ENCODE measurements at places on chromosomes 12 and 14.
A peak's percentile ranks its signal among the peaks of the same experiment; 100 is the strongest.

- no peak for DNase-seq
- no peak overlapping the region for H3K27ac ChIP-seq
- no peaks in the 10 kb centered on the region for H3K27me3 ChIP-seq
Measured at GRCh38 chr14:96120941-96121340, 81.8 kb downstream of the C14orf132 start.

- no peaks in the 10 kb centered on the region for H3K27me3 ChIP-seq
- DNase-seq = no peak
- no peaks in the 10 kb centered on the region for H3K36me3 ChIP-seq
Measured at GRCh38 chr12:67039995-67040860, 228.9 kb upstream of the CAND1 start.

DNA sequence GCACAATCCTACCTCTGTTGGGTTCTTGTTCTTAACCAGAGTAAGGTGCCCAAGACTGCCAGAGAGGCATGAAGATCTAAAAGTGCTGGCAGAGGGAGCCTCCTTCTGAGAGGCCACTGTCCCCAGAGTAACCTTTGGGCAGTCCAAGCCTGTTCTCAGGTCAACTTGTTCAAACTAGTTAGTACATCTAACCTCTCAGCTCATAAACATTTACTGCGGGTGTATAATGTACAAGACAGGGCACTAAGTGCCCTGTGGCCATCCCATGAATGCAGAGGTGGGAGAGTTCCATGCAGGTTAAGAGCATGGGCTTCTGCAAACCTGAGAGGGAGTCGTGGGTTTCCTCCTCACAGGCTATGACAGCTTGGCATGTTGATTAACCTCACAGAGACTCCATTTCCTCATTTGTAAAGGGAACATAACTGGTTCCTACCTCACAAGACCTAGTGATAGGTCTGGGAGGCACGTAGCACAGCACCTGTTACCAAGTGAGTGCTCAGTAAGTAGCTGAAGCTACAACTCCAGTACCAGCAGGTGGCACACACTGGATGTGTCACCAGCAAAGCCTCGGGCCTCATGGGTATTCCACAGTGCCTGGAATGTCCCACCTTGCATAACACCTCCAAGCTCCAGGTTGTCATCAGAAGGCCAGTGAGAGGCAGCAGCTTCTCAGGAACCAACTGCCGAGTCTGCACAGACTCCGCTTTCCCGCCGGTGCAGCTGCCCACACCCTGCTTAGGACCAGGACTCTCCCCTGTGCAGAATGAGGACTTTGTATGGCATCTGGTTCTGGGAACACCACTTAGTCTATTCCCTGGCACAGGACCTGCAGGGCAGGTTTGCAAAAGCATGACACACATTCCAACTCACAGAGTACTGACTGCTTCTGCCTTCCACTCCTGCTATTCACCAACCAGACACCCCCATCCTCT is 4.4 kb downstream of the VDR start:
- H3K4me1 ChIP-seq = peaks cover 49% of the 10 kb centered on the region
- H3K36me3 ChIP-seq = no peaks in the 10 kb centered on the region
- H3K27ac ChIP-seq = no peak overlapping the region
- no peaks in the 10 kb centered on the region for H3K27me3 ChIP-seq
- no peak for DNase-seq

DNA sequence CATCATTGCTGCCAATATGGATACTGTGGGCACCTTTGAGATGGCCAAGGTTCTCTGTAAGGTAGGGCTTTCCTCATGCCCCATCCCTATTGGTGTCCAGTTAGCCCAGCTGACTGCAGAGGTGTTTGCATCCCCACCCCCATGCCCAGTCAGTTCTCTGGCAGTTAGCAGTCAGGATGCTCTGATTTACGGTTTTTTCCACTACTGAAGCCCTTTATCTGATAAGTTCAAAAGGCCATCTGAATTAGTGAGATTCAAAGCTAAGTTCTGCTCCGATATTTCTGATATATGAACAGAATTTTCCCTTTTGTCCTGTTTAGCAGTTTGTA is 773 bp downstream of the GMPR2 start:
- H3K27me3 ChIP-seq = no peaks in the 10 kb centered on the region
- DNase-seq = no peak
- H3K4me1 ChIP-seq = peaks cover 28% of the 10 kb centered on the region
- H3K36me3 ChIP-seq = peaks cover 30% of the 10 kb centered on the region
- peak overlapping the region; percentile 98 for H3K4me3 ChIP-seq

DNA sequence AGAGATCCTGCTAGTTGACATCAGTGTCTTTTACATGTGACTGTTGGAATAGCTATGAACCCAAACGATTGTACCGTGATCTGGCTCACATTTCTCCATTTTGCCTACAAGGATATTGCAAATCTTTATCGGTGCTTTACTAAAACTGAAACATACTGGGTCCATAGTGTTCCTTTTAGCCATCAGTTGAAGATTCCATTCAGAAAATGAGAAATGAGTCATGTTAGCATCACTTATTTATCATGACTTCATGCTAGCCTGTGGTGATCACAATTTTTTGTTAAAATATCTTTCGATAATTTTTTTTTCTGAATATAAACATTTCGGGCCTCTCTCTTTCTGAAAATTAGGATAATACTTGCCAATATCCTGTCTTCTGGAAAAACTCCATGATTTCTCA is 210.3 kb downstream of the EGLN3 start:
- DNase-seq = no peak
- H3K27me3 ChIP-seq = no peaks in the 10 kb centered on the region
- no peak overlapping the region for H3K27ac ChIP-seq
- H3K4me3 ChIP-seq = no peak overlapping the region

DNA sequence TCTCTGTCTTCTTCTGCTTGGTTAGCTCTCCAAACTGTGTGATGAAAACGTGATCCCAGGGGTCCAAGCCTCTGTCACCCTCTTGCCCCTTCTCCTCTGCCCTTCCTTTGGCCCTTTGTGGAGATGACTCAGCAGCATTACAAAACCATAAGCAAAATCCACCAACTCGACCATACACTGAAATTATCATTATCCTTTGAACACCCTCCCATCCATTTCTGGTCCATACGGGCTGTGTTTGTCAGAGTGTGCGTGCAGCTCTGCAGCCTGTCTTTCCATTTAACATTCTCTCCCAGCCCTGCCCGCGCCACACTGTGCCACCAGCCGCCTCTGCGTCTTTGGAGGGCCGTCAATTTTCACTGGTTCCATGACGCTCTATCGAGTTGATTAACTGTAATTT is 69.2 kb downstream of the SLC25A47 start:
- no peak overlapping the region for H3K4me3 ChIP-seq
- no peaks in the 10 kb centered on the region for H3K4me1 ChIP-seq
- H3K27ac ChIP-seq = no peak overlapping the region
- no peak for DNase-seq
- no peaks in the 10 kb centered on the region for H3K36me3 ChIP-seq

DNA sequence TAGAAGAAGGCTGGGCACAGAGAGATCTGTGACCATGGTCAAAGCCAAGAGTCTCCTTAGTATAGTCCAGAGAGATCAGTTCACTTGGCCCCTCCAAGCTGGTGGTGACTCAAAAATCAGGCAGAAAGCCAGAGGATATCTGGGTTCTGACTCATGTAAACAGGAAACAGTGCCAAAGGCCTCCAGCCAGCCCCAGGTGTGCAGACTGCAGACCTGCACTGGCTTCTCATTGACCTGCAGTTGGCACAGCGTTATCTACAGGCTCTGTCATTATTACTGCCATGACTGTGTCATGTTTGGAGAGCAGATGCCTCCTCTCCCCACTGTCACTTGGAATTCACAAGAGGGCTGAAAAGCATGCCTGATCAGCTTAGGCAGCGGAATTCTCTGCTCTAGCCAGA is 295.7 kb upstream of the PRKD1 start:
- no peaks in the 10 kb centered on the region for H3K36me3 ChIP-seq
- no peaks in the 10 kb centered on the region for H3K4me1 ChIP-seq
- H3K27ac ChIP-seq = no peak overlapping the region
- no peak for DNase-seq
- no peaks in the 10 kb centered on the region for H3K27me3 ChIP-seq
- no peak overlapping the region for H3K4me3 ChIP-seq

GRCh38 chr12:45644541-45644940 is 85.0 kb upstream of the ARID2 start:
- H3K4me1 ChIP-seq = peaks cover 11% of the 10 kb centered on the region
- no peak overlapping the region for H3K27ac ChIP-seq
- no peak for DNase-seq
- no peaks in the 10 kb centered on the region for H3K36me3 ChIP-seq
- no peak overlapping the region for H3K4me3 ChIP-seq
- H3K27me3 ChIP-seq = no peaks in the 10 kb centered on the region

- peak overlapping the region; percentile 78 for H3K4me3 ChIP-seq
- no peaks in the 10 kb centered on the region for H3K36me3 ChIP-seq
- no peak overlapping the region for H3K27ac ChIP-seq
Measured at GRCh38 chr14:77180726-77181602, 634 bp upstream of the TMEM63C start.

GRCh38 chr12:34401659-34402227 is 379.4 kb downstream of the ALG10 start:
- H3K27ac ChIP-seq = no peak overlapping the region
- no peaks in the 10 kb centered on the region for H3K4me1 ChIP-seq
- H3K27me3 ChIP-seq = no peaks in the 10 kb centered on the region
- DNase-seq = no peak
- H3K4me3 ChIP-seq = no peak overlapping the region
- H3K36me3 ChIP-seq = no peaks in the 10 kb centered on the region

GRCh38 chr12:52513736-52514135 is 6.5 kb downstream of the KRT5 start:
- H3K36me3 ChIP-seq = no peaks in the 10 kb centered on the region
- no peaks in the 10 kb centered on the region for H3K27me3 ChIP-seq
- no peak overlapping the region for H3K4me3 ChIP-seq
- no peak for DNase-seq
- no peak overlapping the region for H3K27ac ChIP-seq

- no peaks in the 10 kb centered on the region for H3K36me3 ChIP-seq
- no peak for DNase-seq
- no peaks in the 10 kb centered on the region for H3K27me3 ChIP-seq
- H3K4me3 ChIP-seq = no peak overlapping the region
Measured at GRCh38 chr12:88398031-88398430, 182.2 kb downstream of the KITLG start.

- no peaks in the 10 kb centered on the region for H3K36me3 ChIP-seq
- no peaks in the 10 kb centered on the region for H3K27me3 ChIP-seq
- no peak overlapping the region for H3K4me3 ChIP-seq
- H3K4me1 ChIP-seq = no peaks in the 10 kb centered on the region
Measured at GRCh38 chr12:49251357-49251756, 13.5 kb upstream of the TUBA1C start.

DNA sequence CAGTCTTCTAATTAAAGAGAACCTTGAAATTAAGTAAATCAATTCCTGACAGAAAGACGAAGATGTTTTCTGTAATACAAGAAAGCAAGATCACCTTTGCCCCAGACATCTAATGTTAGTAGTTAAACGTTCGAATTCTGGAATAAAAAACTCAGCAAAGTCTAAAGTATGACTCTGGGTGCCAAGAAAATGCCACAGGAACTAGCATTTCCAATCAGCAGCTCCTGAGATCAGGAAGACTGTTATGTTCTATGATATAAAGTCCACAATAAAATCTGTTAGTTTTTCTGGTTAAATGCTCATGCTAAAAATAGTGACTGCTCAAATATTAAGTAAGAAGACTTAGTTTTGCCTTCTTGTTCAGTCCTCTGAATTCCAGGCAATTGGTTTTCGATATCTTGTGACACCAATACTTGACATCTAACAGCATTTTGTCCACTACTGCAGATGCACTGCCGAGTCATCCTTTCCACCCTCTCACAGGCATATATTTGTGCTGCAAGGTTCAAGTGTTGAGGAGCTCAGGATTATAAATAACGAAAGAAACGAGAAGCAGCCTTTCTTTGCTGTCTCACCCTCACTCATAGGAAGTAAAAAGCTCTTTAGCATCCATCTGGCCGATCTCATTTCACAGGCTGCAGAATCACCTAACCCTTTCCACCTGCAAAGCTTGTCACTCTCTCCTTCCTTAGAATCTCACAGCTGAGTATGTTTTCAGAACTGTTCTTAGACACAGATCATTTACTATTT is 32.0 kb downstream of the SSH1 start:
- no peaks in the 10 kb centered on the region for H3K27me3 ChIP-seq
- no peak overlapping the region for H3K4me3 ChIP-seq
- H3K36me3 ChIP-seq = peaks cover 12% of the 10 kb centered on the region
- DNase-seq = no peak
- no peak overlapping the region for H3K27ac ChIP-seq

DNA sequence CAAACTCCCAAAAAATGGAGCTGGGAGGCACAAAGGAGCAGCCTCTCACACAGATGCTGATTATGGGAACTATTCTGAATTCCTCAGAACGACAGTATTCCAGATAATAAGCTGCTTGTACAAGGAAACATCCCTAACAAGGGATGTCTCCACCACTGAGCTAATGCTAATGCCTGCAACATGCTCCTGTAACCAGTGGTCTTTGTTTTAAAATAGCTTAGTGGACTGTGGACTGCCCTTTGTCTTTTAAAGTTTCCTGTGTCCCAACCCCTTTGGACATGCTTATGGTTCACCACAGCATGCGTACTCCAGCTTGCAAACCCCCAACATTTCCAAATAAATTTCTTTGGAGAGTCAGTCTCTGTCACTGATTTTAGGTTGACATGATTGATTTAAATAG is 16.4 kb upstream of the PITPNM2 start:
- no peak for DNase-seq
- peaks cover 29% of the 10 kb centered on the region for H3K36me3 ChIP-seq
- H3K27ac ChIP-seq = no peak overlapping the region
- H3K4me3 ChIP-seq = no peak overlapping the region
- H3K27me3 ChIP-seq = no peaks in the 10 kb centered on the region
- H3K4me1 ChIP-seq = no peaks in the 10 kb centered on the region

- no peaks in the 10 kb centered on the region for H3K4me1 ChIP-seq
- no peaks in the 10 kb centered on the region for H3K27me3 ChIP-seq
- no peak overlapping the region for H3K4me3 ChIP-seq
- peaks cover 27% of the 10 kb centered on the region for H3K36me3 ChIP-seq
- no peak for DNase-seq
Measured at GRCh38 chr14:64940336-64940910, 2.1 kb downstream of the GPX2 start.

- H3K4me1 ChIP-seq = no peaks in the 10 kb centered on the region
- no peak for DNase-seq
- no peaks in the 10 kb centered on the region for H3K27me3 ChIP-seq
Measured at GRCh38 chr12:20105943-20106342, 262.4 kb upstream of the PDE3A start.

- peak overlapping the region; percentile 67 for H3K27ac ChIP-seq
- peaks cover 15% of the 10 kb centered on the region for H3K4me1 ChIP-seq
- DNase-seq = no peak
Measured at GRCh38 chr12:113222730-113223531, 1.7 kb downstream of the TPCN1 start.

- no peaks in the 10 kb centered on the region for H3K27me3 ChIP-seq
- H3K4me3 ChIP-seq = no peak overlapping the region
- H3K4me1 ChIP-seq = no peaks in the 10 kb centered on the region
- no peaks in the 10 kb centered on the region for H3K36me3 ChIP-seq
- no peak for DNase-seq
Measured at GRCh38 chr12:16531621-16532020, 74.3 kb downstream of the LMO3 start.

- H3K4me1 ChIP-seq = peaks cover 16% of the 10 kb centered on the region
- H3K36me3 ChIP-seq = no peaks in the 10 kb centered on the region
Measured at GRCh38 chr12:8913702-8914032, 642 bp upstream of the PHC1 start.
